ENCODE measurements at places on chromosomes 16 and 17.

GRCh38 chr16:47069313-47069712 is 74.4 kb downstream of the NETO2 start:
- DNase-seq = no peak

- DNase-seq = no peak
Observed at GRCh38 chr16:17437127-17437720, 33.5 kb downstream of the XYLT1 start.

DNA sequence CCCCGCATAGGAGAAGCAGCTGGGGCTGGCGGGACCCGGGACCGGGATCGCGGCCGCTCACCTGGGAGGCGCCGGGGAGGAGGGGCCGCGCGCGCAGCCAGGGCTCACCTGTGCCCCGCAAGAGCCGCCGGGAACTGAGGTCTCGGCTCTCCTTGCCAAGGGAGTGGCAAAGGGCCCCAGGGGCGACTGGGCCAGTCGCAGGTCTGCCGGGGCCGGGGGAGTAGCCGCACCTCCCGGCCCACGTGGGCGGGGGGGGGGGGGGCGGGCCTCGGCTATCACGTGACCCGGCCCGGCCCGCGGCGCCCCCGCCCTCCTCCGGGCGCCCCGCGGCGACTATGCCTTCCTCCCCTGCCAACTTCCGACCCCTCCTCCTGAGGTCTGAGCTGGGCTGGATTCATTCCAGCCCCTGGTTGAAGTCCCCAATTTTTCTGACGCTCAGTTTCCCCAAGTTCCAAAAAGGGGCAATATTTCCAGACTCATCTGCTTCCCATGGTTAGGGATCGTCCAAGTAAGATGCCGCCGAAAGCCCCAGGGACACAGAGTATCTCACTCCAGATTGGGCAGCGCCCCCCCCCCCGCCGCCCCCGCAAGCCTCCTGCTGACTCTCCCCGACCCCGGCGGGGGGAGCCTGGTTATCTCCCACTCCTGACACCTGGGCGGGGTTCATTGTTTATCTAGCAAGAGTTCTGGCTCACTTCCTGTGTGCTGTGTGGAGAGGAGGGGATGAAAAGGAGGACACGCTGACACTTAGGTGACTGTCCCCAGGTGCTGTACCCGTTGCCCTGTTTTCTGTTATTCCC is at the start of gene TMC6:
TMC6 (minus strand) TSS at position 205 of the 800 bp plus-strand sequence. CDS start 1,923 bp downstream, outside the sequence.
- DNase-seq = no peak

- no peak for DNase-seq
Observed at GRCh38 chr16:77825196-77825595, 36.8 kb downstream of the VAT1L start.

GRCh38 chr16:50696126-50696525 is 2.7 kb downstream of the NOD2 start:
- DNase-seq = no peak

DNA sequence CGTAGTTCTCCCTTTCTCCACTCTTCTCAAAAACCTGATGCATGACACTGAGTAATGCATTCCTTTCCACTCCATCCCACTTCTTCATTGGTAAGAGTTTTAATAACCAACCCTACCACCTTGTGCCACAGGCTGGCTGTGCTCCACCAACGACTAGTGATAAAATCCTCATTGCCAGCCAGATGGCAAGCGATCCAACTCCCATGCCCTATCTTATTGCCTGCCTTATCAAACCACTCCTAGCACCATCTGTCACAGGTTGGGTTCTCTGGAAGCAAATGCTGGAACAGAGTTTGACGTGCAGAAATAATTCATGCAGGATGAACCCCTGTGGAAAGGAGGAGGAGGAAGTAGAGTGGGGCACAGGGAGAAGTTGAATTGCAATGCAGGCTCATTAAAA is 99.5 kb downstream of the CHD9NB start:
- no peak for DNase-seq

- no peak for DNase-seq
Observed at GRCh38 chr17:9987779-9988585, 82.9 kb upstream of the RCVRN start.

DNA sequence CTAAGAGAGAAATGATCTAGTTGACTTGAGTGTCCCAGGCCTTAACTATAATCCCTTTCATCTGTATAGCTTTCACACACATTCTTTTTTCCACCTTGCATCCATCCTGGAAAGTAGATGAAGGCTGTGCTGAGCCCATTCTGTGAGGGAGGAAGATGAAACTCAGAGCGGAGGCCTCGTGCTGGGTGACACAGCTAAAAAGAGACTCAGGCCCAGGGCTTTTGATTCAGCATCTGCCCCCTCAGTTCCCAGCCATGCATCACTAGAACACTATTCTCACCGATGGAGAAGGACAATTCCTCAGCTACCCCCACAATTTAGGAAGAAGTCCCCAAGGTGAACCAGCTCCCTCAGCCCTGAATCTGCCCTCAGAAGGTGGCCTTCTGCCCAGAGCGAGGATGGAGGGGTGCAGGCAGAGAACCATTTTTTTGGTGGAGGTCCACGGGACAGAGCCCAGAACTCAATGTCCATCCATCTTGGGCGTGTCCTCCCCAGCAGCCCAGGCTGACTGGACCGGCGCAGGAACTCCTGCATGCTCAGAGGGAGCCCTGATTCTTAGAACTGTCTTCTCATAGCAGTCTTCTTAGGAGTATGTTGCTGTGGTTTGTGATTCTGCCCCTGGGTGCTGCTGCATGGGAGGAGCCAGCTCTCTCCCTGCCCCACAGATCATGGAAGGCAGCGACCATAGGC is 5.8 kb upstream of the MYCBPAP start:
- DNase-seq = no peak

- DNase-seq = peak; percentile 65
Observed at GRCh38 chr17:61410141-61411010, 10.7 kb downstream of the TBX2 start.

DNA sequence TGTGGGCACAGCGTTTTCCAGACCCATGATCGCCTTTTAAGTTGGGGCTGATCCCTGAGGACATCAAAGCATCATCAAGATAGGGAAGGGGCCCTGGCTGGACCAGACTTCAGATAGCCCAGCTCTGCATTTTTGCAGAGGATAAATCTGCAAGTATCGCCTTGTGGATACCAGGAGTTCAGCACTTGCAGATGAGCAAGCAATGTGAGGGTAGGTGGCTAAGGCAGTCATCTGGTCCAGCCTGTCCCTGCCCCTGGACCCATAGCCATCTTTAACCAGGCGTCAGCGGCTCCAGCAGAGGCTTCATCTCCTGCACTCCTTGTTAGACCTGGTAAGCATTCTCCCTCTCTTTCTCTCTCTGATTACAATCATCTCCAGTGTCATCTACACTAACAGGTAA is 9.0 kb upstream of the MRPS23 start:
- DNase-seq = no peak

DNA sequence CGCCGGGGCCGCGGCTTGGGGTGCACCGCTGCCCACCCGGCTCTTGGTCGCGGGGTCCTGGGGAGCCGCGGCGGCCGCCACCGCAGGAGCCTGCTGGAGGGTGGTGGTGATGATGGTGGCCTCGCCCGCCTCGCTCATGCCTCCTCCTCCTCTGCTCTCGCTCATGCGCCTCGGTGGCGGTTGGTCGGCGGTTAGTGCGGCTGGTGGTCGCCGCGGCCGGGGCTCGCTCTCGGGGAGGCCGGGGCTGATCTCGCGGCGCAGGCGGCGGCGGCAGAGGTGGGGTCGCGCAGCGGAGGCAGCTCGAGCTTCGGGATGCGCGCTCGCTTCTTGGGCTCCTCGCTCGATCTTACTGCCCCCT is 41.6 kb downstream of the AHSP start:
- no peak for DNase-seq

DNA sequence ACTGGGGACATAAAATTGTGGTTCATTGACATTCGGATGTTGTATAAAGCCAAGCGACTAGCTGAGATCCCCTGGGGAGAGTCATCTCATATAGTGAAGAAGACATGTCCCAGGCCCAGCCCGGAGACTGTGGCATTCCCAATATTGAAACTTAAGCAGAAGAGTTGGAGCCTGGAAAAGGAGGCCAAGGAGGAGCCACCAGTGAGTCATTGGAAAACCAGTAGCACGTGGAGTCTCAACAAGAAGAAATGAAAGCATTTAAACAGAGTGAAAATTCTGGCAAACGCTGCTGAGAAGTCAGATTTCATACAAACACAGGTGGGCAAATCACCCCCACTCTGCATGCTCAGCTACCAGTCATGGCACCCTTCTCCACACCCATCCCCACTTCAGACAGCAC is 9.4 kb upstream of the ELAC2 start:
- DNase-seq = no peak

DNA sequence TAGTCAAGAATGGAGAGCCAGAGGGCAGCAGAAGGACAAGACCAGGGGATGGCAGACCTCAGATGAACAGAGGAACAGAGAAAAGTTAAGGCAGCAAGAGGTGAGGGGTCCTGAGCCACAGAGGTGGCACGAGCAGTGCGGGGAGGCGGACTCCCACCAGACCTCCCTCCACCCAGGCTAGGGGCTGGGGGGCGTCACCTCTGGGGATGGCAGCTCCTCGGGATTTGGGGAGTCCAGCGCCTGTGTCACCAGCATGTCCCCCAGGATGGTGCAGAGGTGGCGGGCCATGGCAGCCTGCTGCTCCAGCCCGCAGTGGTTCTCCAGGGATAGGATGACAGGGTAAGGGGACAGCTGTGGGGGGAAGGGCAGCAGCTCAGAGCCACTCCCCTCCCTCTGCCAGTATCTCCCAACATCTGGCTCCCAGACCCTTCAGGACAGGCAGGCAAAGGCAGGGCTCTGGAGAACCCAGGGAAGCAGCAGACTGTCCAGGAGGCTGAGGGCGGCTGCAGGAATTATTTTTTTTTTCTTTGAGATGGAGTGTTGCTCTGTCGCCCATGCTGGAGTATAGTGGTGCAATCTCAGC is 15.8 kb downstream of the PLCD3 start:
- DNase-seq = no peak

- no peak for DNase-seq
Observed at GRCh38 chr16:65042438-65043365, 79.2 kb downstream of the CDH11 start.

- no peak for DNase-seq
Observed at GRCh38 chr16:3479654-3480216, 15.6 kb downstream of the C16orf90 start.

- peak; percentile 17 for DNase-seq
Observed at GRCh38 chr16:66474750-66475199, 47.7 kb downstream of the BEAN1 start.

DNA sequence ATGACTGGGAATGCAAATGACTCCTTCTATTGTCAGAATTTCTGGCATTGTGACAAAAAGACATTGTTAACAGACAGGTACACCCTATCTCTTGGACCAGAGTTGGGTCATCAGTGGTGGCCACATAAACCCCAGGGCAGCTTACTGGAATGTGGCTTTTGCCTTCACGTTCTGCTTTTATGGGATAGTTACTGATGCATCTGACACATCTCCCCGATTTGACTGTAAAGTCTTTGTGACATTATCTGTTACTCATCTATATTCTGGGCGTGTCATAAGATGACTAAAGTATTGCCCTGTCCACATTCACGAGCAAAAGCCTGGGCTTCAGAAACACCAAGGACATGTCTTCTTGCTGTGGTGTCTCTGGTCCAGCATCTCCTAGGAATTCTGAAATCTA is 18.7 kb upstream of the AQP8 start:
- no peak for DNase-seq

DNA sequence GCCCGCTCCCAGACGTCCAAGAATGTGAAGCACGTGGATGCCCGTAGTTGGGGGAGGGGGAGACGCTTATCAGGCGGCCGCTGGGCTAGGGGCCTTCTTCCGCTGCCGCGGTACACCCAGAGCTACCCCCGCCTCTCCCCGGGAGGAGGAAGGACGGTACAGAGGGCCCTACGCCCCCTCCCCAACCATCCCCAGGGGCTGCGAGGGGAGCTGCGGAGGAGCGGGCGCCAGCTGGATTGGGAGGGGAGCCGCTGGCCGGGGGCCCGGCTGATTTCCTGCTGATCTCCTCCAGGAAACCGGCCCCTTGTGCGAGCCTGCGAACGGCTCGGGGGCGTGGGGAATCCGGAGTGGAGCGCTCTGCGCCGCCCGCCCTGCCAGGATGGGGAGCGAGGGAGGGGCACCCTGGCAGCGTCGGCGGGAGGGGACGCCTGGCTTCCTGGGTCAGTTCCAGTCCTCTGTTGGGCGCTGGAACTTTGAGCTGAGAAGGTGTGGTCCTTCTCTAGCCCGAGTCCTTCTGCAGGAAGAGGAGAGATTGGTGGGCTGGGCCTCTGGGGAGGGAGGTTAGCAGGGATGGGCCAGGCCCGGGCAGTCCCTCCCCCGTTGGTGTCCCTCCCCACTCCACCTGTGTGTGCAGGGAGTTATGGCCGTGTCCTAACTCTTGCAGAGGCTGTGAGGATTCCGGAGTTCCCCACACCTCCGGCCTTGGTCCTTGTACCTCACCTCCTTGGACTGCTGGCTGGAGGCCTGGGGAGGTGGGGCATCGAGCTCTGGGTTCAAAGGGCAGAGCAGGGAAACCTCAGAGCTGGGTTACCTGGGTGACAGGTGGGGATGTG is 19.2 kb downstream of the GJD3 start:
- no peak for DNase-seq

GRCh38 chr17:10051112-10051511 is 146.0 kb upstream of the RCVRN start:
- no peak for DNase-seq

- no peak for DNase-seq
Observed at GRCh38 chr16:66434619-66435430, 7.7 kb downstream of the BEAN1 start.

DNA sequence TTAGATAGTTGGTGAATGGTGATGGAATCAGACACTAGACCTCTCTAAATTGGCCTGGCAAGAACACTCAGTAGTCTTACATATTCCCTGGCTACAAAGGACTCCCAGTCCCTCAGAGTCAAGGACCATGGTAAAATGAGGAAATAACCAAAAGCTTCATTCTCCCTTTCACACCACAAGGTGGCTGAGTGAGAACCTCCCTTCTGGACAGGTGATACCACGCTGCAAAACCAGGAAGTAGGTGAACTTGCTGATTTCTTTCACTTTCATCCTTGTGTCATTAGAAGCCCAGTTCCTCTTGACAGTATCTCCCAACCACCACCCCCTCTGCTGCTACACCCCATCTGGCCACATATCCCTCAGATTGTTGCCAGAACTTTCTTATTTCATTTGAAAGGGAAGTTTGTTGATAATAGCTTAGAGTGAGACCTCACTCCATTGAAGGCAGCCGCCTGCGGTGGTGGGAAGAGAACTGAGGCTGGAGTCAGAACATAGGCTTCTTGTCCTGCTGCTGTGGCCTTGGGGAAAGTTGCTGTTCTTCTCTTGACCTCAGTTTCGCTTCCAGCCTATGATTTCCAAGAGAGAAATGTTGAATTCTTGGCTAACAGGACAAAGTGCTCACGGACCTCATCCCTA is 290.6 kb upstream of the CCL2 start:
- no peak for DNase-seq

DNA sequence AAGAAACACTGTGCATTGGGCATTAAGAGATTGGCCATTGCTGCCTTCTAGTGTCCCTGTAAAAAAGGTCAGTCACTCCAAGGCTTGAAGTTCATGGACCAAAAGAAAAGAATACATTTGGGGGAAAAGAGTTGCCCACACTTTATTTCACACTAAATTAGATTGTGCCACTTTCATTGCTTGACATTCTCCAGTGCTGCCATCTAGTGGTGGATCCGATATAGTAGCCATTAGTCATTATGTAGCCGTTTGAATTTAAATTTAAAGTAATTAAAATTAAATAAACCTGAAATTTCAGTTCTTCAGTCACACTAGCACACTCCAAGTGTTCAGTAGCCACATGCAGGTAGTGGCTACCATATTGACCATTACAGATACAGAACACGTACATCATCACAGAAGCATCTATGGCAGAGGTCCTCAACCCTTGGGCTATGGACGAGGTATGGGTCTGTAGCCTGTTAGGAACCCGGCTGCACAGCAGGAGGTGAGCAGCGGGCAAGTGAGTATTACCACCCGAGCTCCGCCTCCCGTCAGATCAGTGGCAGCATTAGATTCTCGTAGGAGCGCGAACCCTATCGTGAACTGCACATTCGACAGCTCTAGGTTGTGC is 21.9 kb upstream of the CDH5 start:
- no peak for DNase-seq
